ENCODE measurements at places on chromosomes 16 and 17.

DNA sequence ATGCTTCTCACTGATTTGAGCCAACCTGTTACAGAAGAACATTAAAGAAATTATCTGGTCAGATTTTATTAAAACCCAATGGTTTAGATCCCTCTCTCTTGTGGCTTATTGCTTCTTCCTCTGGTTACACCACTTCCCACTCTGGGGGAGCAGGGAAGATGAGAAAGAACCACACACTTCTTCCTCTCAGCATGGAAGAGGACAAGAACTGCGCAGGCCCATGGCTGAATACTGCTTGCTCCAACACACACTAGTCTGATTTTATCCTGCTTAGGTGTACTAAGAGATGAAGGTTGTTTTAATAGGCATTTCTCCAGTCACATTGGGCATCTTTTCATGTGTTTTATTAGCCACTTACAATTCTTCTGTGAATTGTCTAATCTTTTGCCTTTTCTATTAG is 27.6 kb downstream of the MAP3K3 start:
- no peak for DNase-seq

- DNase-seq = peak; percentile 52
Measured at GRCh38 chr17:29210879-29211278, 30.7 kb upstream of the MYO18A start.

DNA sequence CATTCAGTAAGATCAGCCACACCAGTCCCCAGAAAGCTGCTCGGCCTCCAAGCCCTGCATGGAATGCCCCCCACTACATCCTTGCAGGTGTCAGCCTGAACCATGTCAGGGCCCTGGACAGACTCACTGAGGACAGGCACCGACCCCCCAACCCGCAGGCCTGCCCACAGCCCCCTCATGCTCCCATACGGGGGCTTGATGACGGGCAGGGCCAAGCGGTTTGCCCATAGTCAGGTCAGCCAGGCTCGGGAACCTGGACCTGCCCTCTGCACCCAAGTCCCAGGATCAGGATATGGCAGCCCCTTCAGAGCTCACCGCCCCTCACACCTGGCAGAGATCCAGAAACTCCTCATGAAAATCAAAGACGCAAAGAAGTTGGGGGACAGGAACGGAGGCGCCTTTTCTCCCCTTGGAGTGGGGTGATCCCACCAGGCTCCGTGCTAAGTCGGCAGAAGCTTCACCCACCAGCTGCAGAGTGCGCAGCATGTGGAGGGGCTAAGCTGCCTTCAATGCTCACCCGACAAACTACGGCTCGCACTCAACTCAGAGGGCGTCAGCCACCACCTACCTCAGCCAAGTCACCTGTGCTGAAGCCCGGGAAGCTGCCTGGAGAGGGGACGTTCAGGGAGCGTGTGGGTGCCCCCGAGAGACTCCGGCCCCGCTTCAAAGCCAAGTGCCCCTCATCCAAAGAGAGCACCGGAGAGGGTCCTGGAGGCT is 26.5 kb downstream of the GNPTG start:
- no peak for DNase-seq

GRCh38 chr17:72719578-72720493 is 372.7 kb downstream of the SLC39A11 start:
- peak; percentile 60 for DNase-seq

GRCh38 chr16:84246679-84247077 is 6.9 kb upstream of the KCNG4 start:
- DNase-seq = no peak

- DNase-seq = peak; percentile 69
Measured at GRCh38 chr17:30292286-30292858, 628 bp upstream of the BLMH start.

GRCh38 chr17:17729620-17730249 is 48.5 kb downstream of the RAI1 start:
- peak; percentile 23 for DNase-seq

DNA sequence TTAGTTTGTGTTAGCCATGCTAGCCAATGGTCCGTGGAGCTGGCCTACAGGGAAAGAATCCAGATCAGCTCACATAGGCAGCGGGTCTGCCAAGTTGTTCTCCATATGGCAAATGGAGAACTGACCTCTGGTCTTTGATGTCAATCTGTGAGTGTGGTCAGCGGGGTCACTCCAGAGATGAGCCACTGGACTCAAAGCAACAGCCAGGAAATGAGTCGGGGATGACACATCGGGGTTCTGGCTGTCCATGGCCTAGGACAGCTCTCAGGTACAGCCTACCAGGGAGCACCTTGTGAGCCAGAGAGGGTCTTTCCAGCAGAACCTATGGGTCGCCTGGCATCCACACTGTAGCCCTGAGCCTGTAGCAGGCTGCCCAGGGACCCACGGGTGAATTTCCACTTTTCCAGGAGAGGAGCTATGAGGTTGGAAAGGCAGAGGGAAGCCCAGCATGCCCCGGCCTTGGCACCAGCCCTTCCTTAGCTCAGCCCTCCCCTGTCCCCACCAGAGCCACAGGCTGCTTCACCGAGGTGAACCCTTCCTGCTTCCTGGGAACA is 203.0 kb upstream of the TNRC6C start:
- no peak for DNase-seq

- peak; percentile 15 for DNase-seq
Measured at GRCh38 chr17:48427598-48427997, 2.4 kb downstream of the SKAP1 start.

GRCh38 chr16:3509470-3509928 is 8.7 kb downstream of the CLUAP1 start:
- no peak for DNase-seq

DNA sequence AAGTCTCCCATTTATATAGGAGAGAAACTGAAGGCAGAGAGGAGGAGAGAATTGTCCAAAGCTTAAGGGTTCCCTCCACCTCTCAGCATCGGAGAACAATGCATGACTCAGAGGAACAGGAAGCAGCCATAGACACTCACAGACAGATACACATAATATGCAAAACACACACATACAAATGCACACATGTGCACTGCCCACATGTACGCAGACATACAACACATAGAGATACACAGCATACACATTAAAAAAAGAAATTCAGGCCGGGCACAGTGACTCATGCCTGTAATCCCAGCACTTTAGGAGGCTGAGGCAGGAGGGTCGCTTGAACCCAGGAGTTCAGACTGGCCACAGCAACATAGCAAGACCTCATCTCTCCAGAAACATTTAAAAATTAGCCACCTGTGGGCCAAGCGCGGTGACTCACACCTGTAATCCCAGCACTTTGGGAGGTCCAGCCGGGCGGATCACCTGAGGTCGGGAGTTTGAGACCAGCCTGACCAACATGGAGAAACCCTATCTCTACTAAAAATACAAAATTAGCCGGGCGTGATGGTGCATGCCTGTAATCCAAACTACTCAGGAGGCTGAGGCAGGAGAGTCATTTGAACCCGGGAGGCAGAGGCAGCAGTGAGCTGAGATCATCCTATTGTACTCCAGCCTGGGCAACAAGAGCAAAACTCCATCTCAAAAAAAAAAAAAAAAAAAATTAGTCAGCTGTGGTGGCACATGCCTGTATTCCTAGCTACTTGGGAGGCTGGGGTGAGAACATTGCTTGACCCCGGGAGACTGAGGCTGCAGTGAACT is 11.3 kb downstream of the ERAL1 start:
- DNase-seq = no peak

GRCh38 chr17:74960570-74961342 is 11.8 kb downstream of the HID1 start:
- peak; percentile 40 for DNase-seq

- peak; percentile 12 for DNase-seq
Measured at GRCh38 chr17:68102318-68102758, 66.8 kb downstream of the KPNA2 start.
